C1 segment of cervical spinal cord (tissue), 14 donors: ENCODE measurements at places on chromosomes 4 and X.

- DNase-seq: no peak
Observed at GRCh38 chrX:101462892-101463291, 22.4 kb upstream of the ARMCX4 start.

DNA sequence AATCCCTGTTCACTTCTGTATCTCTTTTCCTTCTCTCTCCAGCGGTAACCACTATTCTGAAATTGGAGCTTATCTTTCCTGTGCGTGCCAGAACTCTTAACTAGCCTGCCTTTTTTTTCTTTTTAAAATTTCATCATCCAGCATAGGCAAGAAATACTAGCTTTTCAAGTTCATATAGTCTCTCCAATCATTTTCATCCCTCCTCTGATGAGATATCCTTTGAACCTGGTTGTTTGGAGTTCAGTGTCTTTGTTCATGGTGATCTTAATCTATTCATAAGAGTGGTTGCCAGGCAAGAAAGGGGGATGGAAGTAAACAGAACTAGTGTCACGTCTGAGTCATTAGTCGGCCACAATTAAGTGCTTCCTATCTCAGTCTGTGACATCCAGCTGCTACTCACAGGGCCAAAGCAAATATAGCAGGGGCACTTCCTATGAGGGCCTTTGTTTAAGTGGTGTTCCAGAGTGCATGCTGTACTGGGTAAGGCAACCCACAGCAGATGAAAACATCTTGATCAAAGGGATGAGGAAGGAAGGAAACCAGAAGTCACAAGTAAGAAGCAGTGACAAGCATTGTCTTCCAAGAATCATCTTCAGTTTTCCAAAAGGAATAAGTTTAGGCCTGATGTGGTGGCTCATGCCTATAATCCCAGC lies 56.4 kb upstream of the XIAP start:
- no peak for DNase-seq

DNA sequence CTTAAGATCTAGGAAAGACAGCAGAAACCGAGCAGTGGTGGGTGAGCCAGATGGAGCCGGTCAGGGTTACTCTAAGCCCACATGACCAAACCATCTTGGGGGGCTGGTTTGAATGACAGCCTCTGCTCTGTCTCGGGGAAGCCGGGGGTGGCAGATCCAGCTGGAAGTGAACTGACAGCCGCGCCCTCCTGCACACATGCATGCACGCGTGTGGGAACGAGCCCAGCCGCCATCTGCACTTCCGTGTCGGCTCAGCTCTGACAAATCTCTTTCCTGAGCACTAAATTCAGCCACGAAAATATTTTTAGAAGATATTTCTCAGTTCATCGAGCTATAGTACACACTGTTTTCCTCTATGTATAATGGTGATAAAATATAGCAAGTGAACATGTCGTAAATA lies 115.5 kb downstream of the DCTD start:
- no peak for DNase-seq

DNA sequence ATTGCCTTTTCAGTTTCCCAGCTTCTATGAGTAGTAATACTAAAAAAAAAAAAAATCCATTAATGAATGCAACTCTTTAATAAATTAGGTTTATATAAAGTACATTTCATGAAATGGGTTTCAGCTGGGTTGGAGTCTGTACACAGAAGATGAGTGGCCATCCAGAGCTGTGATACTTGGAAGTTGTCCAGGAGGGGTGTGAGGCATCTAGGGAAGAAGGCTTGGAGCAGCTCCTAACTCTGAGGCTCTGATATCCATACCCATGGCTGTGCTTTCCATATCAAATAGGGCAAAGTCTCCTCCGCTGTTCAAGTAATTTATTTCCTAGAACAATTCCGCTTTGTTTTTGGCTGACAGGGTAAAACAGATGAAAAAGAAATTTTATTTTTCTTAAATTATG lies 423.3 kb upstream of the TENM3 start:
- DNase-seq: no peak

DNA sequence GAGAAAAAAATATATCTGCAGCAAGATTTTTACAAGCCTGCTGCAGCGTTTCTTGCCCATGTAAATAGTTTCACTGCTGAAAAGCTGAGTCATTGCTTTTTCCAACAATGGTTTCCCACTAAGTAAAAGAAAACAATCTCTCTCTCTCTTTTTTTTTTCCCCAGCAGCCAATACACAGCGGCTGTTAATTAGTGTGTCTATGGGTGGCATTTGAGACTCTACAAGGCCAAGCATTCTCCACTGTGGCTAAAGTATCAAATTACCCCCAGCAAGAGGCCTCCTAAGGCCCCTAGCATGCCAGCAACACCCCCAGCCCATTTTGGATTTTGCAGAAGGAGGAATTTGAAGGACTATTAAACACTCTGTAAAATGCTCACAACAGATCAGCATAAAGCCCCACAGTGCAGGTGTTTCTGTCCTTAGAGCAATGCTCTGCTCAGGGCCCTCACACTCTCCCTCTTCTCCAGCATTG lies 837.4 kb downstream of the TRIML1 start:
- no peak for DNase-seq

DNA sequence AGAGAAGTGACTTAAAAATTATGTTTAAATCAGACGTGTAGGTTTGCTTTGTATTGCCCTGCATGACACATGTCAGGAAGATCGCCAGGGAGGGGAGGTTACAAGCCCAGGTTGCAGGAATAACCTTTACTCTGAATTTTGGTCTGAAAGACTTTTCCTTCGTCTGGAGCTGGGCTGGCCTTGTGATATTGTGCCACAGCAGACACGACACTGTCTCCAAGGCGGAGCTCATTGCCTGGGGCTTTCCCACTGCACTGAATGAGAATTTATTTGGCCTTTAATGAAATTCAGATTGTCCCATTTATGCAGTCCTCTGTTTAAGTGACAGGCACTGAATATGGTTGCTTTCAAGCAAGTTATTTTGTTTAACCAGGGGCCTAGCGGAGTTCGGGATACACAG lies 45.1 kb downstream of the RHOH start:
- no peak for DNase-seq

DNA sequence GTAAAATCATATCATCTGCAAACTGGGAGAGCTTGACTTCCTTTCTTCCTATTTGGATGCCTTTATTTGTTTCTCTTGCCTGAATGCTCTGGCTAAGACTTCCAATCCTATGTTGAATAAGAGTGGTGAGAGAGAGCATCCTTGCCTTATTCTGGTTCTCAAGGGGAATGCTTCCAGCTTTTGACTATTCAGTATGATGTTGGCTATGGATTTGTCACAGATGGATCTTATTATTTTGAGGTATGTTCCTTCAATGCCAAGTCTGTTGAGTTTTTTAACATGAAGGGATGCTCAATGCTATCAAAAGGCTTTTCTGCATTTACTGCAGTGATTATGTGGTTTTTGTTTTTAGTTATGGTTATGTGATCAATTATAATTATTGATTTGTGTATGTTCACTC lies 2144.6 kb upstream of the TENM3 start:
- no peak for DNase-seq
